ENCODE measurements at places on chromosomes 6 and 20.
A peak's percentile ranks its signal among the peaks of the same experiment; 100 is the strongest.

- no peak for DNase-seq
Measured at GRCh38 chr20:57411406-57412283, 20.4 kb downstream of the RBM38 start.

- no peak for DNase-seq
Measured at GRCh38 chr6:165662749-165663376, at the start of gene PDE10A. Gene PDE10A (minus strand): TSS chr6:165663241. CDS start chr6:165662811, 430 bp downstream.

- no peak for DNase-seq
Measured at GRCh38 chr6:156697225-156697830, 79.8 kb upstream of the ARID1B start.

GRCh38 chr6:22079783-22080182, 217.1 kb downstream of the PRL start:
- DNase-seq: no peak

DNA sequence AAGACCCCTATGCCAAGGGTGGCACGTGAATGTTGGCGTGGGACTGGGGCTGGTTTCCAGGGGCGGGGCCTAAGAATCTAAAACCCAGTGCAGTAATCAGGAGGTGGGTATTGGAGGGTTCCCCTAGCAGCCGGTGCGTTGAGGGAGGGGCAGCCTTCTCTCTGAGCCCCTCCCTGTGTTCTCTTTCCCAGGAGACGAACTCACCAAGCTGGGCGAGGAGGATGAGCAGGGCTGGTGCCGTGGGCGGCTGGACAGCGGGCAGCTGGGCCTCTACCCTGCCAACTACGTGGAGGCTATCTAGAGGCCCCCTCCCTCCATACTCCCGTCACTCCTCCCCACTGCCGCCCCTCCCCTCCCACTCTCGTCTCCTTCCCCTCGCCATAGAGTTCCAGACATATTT, 23.9 kb downstream of the SPDEF start:
- no peak for DNase-seq

- DNase-seq: no peak
Measured at GRCh38 chr6:105832313-105832761, 253.8 kb upstream of the PRDM1 start.

DNA sequence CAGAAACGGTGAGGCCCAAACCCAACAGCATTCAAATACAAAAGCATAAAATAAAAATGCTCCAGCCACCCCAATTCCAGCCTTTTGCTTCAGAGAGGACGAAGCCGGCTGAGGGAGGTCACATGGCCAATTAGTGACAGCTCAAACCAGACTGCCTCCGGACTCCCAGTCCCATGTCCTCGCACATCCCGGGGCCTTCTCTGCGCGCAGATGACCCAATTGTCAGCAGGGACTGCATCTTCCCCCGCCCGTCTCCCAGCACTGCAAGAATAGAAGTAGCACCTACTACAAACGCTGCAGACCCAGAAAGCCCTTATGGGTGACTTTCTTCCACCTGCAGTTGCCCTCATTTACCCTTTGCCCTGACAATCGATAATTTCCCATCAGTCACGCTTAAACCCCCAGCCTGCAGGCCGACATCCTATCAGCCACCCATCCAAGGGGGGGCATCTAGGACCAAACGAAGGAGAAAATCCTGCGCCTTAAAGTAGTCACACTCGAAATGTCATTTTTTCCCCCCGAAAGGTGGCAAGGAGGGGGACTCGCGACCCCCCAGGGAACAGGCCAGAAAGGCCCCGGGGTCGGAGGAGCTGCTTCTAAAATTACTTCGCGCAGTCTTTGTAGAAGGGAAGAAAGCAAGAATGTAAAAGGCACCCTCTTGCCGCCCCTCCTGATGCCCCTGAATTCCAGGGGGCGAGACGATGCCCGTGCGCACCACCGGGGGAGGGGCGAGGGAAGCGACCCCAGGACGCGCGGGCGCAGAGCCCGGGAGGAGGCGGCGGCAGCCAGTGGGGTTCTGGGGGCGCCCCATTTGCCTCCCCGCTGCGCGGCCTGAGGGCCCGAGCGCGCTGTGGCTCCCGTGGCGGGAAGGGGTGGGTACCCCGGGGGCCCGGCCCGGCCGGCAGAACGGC, 792 bp downstream of the SLC23A2 start:
- DNase-seq: peak; percentile 23

DNA sequence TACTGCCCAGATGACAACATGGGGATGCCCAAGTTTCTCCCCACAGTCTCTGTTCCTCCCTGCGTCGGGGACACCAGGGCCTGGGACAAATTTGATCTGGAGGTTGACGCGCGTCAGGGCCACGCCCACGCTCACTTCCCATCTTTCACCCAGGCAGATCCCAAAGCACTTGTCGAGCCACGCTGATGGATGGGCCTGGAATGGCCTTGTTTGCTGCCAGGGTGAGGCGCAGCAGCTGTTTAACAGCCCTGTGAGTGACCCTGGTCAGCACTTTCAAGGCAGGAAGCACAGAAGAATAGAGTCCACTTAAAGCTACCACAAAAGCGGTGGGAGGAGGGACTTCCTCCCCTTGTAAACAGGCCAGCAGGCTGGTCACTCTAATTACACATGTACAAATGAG, 324.7 kb upstream of the JARID2 start:
- no peak for DNase-seq

DNA sequence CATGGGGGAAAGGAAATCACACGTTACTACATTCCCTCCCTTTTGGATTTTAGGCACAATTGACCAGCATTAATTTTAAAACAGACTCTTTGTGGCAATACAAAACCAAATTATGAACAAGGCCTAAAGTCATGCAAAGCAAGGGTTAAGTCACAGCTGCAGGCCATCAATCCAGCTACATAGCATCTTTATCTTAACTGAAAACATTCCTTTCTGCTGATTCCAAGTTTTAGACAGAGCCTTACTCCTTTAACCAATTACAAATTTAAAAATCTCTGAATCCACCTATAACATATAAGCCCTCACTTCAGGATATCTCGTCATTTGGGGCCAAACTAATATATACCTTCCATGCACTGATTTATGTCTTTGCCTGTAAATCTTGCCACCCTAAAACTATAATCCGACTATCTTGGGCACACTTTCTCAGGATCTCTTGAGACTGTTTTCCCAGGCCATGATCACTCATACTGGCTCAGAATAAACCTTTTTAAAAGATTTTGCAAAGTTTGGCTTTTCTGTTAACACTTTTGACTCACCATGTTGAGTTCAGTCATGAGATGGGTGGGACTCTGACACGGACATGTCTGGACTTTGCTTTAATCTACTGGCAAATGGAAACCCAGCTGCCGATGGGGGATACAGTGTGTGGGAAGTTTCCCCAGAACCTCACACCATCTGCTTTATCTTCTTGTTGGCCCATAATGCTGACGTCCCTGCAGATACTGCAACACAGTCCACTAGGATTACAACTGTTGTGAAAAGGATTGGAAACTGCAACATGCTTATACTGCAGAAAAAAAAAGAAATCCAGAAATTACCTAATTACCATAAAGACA, 757.0 kb downstream of the PTPRT start:
- DNase-seq: no peak

- DNase-seq: no peak
Measured at GRCh38 chr6:9062596-9062995, 627.3 kb upstream of the SLC35B3 start.

GRCh38 chr6:49463612-49463967, 420 bp downstream of the CENPQ start:
- DNase-seq: no peak

GRCh38 chr6:125469915-125470314, 168.1 kb upstream of the HDDC2 start:
- DNase-seq: no peak

DNA sequence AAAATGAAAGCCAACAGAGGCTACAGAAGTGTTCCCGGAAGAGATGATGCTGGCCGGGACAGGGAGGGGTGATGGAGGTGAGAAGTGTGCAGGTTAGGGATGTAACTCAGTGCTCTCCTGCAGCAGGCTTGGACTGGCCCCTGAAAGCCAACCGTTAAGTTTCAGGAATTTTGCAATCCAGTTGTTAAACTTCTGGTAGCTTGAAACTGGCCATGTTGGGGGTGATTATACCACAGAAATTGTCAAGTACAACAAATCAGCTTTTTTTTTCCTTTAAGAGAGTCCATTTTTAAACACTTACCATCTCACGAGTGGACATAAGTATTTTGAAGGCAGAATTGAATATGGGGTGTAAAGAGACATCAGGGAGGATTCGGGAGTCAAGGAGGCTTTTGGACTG, 8.8 kb upstream of the SIRPB1 start:
- no peak for DNase-seq

DNA sequence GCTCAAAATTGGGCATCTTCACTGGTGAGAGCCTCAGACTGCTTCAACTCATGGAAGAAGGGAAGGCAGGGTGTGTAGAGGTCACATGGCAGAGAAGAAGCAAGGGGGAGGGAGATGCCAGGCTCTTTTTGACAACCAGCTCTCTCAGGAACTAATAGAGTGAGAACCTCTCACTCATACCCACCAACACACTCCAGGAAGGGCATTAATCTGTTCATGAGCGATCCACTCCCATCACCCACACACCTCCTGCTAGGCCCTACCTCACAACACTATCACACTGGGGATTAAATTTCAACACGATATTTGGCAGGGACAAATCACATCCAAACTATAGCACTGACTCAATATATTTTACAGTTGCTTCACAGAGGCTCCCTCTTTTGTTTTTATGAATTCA, 2.0 kb downstream of the MSH5 start:
- DNase-seq: no peak

DNA sequence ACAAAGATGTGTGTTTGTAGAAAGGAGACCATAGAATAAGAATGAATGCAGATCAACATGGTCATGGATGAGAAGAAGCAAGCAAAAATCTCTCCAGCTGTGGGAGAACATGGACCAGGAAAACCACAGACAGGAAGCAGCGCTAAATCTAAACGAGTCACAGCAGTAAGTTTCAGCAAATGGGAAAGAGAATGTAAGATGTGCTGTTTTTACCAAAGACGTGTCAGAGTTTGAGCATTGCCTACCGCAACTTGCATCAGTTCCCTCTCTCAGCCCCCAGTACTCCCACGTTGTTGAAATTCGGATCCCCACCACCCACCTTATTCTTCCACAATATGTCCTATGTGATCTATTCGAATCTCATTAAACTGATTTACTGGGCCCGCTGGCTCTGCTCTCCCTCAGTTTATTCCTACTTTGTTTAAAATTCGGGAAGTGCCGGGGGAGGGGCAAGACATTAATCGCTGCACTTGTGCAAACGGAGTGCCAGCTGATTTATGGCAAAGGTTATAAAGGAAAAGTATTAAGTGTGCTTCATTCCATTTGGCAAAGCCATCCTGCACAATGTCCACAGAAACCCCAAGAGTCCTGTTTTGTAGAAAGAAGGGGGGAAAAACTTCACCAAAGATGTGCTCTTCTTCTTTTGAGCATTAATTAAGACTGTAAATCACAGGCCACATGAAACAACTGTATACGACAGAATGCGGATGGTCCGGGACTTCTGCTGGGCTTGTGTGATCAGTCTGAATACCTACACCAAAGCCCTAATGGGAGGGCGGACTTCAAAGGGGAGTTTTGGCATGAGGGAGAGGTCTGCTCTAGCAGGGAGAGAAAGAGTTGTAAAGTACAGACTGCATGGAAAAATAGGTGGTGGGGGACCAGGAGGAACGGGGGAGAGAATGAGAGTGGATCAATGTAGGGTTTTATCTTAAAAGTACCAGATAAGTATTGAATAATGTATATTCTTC, 59.1 kb upstream of the PRDM1 start:
- DNase-seq: no peak

- no peak for DNase-seq
Measured at GRCh38 chr6:6890400-6890858, 217.3 kb upstream of the RREB1 start.

DNA sequence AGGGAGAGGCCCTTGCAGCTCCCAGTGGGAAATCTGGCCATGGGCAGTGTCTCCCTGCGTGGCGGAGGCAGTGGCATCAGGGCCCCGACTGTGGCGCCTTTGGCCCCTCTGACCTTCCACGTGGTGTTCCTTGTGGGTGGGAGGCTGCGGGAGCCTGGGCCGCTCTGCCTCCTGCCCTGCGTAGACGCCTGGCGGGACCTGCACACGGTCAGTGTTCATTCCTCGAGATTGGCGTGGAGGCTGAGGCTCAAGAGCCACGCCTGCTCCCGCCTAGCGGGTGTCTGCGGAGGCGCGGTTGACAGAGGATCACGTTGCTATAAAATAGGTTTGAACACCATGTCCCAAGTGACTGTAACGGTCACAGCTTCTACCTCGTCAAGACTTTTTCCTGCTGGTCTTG, 14.0 kb downstream of the COL9A3 start:
- DNase-seq: no peak

DNA sequence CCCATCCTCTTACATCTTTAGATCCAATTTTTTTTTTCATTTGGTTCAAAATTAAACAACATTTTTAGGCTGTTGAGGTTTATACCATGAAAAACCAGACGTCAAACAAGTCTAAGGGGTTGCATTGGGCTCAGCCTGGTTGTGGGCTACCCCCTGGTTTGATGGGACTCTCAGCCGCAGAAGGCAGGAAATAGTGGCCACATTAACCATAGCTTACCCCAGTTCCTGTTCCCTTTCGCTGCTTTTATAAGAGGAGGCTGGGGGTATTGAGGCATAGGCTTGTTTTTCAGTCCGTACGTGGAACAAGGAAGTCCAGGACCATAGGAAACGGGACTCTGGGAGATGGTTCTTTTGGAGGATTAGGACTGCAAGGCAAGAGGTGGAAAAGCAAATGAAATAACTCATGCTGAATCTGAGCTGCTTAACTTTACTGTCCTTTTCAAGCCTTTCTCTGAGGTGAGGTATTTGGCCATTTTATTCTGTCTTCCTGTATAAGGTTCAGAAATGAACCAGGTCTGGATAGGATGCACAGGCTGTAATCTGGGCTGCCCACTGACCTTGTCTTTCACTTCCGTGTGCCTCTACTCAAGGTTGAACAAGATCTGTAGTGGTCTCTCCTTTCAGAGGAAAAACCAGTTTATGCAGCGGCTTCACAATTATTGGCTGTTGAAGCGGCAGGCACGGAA, 7.7 kb downstream of the BRPF3 start:
- peak; percentile 32 for DNase-seq

DNA sequence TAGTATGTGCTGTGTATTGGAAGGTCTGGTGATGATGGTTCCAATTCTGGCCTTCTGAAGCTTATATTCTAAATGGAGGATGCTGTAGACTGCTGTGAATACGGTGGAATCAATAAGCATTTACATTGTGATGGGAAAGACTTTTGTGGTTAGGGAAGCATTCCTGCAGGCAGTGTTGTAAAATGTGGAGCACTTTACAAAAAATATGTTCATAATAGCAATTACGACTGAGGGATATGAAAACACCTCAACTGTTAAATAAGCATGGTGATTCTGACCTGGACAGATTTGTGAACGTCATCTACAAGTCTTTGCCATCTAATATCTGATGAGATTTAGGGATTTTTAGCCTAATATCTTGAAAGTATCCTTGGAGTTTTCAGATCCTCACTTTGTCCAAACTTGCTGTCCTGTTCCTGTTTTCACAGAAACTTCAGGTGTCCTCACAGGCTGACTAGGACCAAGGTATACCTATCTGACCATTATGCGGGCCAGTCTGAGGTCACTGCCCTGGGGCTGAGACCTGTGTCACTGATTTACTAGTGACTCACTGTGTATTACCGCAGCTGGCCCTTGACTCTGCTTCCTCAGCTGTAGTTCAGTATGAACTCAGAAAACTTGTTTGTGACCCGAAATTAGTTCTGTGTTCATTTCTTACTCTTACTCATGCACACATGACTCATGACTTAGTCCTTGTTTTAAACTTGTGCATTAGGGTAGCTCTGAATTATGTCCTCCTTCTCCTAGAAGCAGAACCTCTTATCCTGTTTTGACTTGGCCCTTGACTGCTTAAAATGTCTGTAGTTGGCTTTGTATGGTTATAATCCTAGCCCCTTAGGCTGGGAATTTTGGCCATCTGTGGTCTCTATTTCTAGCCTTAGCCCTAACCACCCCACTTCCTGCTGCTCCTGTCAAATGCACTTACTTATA, 343.0 kb downstream of the CDKAL1 start:
- DNase-seq: peak; percentile 3

All from activated naive CD4-positive, alpha-beta T cell treated with Interleukin-2 at 50 U/mL for 16 hours (primary cell).